CD4-positive, alpha-beta memory T cell (primary cell): ENCODE measurements at places on chromosomes 6 and 20.

DNA sequence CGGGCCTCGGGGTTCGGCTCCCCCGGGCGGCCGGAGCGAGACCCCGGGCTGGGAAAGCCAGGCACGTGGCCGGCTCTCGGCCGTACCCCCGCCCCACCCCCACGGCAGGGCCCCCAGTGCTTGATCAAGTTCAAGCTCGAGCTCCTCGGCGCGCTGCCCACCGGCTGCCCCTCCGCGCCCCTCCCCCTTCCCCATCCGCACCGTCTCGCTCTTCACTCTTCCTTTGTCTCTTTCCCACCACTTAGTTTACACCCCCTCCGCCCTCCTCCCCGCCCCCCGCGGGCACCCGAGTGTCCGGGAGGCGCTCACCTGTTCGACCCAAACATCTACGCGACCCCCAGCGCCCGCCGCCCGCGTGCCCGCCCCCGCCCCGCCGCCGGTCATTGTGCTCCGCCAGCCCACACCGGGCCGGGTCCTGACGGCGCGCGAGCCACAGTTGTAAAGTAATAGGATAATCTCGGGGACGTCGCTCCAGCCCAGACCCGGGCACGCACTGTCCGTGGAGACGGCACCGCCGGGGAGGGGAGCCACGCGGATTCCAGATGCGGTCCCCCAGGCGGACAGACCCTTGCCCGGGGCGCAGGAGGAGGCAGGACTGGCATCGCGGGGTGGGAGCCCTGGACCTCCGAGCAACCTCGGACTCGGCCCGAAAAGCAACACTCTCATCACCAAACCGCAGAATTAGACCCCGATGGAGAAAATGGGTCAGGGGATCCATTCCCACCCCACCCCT, 100.7 kb downstream of the NOL4L start:
- peak; percentile 26 for DNase-seq

DNA sequence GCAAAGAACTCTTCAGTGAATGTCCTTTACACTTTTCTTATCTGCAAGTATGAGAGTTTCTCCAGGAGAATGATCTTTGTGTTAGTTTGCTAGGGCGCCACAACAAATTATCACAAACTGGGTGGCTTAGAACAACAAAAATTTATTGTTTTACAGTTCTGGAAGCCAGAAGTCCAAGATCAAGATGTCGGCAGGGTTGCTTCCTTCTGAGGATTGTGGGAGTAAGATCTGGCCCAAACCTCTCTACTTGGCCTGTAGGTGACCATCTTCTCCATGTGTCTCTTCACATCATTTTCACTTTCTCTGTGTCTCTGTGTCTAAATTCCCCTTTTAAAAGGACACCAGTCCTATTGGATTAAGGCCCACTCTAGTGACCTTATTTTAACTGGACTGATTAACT, 103.0 kb downstream of the ADTRP start:
- DNase-seq: no peak

DNA sequence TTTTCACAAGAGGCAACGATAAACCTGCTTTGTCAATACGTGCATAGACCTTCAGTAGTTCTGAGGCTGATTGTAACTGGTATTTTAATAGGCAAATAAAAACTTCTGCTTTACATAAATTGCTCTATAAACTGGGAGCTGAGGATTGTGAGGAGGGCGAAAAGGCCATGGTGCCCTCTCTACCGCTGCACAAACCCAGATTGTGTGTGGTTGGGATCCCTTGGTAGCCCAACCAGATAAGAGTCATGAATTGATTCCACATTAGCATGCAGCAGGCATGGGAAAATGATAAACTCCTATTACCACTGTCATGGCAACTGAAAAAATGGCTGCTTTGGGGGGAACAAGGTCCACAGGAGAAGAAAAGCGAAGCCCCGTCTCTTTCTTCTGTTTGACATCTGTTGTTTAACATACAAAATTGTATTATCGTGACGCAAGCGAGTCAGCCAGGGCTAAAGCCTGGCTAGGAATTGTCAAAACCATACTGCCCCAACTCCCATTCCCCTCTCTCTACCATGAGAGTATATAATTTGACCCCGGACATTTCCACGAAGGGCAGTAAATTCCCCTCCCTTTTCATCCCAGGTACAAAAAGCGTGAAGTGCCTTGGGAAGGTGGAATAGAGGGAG, 157.8 kb upstream of the SALL4 start:
- no peak for DNase-seq

DNA sequence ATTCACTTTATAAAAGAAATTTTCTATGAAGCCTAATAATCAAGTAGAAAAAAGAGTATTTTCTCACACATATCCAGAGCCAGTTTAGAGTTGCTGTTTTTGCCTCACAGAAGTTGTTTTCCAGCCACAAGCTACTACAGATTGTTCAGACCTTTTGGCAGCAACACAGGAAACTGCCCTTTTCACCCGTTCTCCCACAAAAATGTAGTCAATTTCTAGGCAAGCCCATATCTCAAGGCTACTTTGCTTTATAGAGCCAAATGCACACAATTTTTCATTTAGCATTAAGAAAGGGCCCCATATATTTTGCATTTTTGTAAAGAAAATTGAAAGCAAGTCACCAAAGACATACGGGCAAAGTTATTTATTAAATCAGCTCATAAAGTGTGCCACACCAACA, 49.5 kb downstream of the EPB41L2 start:
- DNase-seq: no peak

DNA sequence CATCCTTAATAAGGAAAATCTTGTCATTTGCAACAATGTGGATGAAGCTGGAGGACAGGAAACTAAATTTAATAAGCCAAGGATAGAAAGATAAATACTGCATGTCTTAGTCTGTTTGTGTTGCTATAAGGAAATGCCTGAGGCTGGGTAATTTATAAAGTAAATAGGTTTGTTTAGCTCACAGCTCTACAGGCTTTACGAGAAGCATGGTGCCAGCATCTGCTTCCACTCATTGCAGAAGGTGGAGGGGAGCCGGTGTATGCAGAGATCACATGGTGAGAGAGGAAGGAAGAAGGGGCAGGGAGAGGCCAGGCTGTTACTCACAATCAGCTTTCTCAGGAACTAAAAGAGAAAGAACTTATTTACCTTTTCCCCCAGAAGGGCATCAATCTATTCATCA, 118.9 kb upstream of the SMLR1 start:
- DNase-seq: no peak

- no peak for DNase-seq
Observed at GRCh38 chr6:6386010-6386409, 65.5 kb upstream of the F13A1 start.

GRCh38 chr6:90154755-90155470, 141.7 kb downstream of the BACH2 start:
- no peak for DNase-seq

DNA sequence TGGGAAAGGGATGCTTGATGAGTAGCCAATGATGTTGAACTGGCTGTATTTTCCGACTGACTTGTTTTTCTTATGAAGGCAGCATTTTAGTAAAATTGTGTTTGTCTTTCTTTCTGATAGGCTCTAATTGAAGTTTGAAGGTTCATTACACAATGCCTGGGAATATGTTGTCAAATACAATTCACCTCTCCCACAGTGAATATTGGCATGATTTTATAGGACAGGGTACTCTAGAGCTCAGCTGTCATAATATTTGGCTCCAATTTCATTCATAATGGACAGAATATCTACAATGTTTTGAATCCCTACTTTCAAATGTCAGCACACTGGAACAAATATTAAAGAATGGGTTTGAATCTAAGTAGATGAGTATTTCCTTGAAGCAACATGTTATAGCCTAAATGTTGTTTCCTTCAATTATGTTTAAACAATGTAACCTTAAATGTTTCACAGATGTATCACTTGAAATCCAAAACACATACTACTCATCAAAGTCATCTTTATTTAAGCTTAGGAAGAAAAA, 81.4 kb downstream of the LAMA2 start:
- DNase-seq: no peak

DNA sequence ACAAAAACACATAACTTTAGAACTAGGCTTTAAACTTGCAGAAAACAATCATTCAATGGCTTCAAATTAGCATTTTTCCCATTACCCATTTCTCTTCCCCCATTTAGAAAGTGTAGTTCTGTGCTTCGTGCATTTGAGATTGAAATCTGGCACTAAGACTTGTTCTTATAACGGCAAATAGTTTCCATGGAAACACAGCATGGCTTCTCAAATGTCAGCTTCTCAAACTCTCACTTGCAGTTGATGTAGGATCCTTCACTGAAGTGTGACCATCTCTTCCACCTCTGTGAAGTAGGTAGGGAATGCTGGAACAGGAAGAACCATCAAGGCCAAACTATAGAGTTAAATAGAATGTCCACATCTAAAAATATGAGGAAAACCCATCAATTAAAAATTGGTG, 52.2 kb downstream of the MANEA start:
- DNase-seq: no peak

- DNase-seq: no peak
Observed at GRCh38 chr20:24163506-24163905, 174.9 kb upstream of the GGTLC1 start.

DNA sequence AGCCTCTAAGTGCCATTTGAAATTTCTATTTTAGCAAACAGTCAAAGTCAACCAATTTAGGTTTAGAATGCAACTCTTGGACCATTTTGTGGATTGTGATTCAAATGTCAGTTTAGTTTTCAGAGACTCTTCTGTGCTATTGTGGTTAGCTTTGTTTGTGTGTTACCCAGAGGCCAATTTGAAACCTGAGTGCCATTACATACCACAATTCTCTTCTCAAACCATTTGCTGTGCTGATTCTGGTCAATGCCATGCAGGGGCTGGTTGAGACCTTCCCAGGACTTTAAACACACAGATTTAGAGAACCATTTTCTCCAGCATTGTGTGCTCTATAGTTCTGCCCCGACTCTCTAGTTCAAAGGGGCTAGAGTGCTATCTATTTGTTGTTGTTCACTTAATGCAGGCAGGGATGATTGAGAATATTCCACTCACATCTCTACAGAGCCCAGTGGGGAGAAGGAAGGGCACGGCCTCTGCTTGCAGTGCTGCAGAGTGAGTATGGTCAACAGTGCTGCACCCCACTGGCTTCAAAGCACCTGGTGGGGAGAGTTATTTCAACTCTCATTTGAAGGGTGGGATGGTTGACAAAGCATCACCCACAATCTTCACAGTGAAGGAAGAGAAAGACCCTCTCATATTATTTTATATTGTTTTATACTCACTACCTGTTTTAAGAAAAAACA, 738.2 kb downstream of the COL12A1 start:
- no peak for DNase-seq

DNA sequence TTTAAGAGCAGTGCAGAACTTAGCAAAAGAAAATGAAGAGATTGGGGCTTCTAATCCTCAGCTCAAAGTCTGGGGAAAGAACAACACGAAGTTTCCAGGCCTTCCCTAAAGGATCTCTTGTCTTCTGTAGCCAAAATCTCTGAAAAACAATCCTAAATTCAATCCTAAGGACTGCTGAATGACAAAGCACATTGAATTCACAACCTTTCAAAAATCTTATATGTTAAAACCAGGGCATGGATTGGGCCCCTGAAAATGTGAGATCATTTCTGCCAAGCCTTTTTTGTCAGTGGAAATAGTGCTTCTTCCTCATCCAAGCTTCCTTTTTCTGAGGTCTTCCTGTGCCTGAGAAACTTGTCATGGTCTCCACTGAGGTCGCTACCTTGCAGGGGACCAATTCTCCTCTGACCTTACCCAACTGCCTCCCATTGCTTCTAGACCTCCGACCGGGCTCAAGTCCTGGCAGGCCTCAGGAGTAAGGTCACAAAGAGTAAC, 126.2 kb upstream of the ARID1B start:
- DNase-seq: no peak

- no peak for DNase-seq
Observed at GRCh38 chr6:113888956-113889630, 31.9 kb downstream of the MARCKS start.

GRCh38 chr6:3347826-3348225, 89.1 kb downstream of the PSMG4 start:
- no peak for DNase-seq

DNA sequence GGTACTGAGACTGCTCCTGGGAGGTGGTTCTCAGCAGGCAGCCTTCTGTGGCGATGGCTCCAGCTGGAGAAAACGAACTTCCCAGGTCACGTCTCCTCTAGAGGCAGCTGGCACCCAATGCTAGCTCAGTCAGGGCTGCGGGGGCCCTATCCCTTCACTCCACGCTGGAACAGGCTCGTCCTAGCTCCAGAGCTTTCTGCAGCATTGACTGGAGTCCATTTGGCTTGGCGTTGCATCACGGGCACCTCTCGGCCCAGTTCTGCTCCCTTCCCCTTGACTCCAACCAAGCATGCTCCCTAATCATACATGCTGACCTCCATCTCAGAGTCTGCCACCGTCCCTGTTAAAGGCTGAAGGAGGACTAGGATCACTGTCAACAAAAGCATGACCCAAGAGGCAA, 5.9 kb upstream of the IRF4 start:
- DNase-seq: no peak

GRCh38 chr6:33423777-33424176, 3.9 kb downstream of the SYNGAP1 start:
- DNase-seq: no peak

- no peak for DNase-seq
Observed at GRCh38 chr6:120219339-120219738, 869.8 kb upstream of the MAN1A1 start.

- DNase-seq: no peak
Observed at GRCh38 chr20:34922654-34923381, 32.8 kb downstream of the GSS start.

DNA sequence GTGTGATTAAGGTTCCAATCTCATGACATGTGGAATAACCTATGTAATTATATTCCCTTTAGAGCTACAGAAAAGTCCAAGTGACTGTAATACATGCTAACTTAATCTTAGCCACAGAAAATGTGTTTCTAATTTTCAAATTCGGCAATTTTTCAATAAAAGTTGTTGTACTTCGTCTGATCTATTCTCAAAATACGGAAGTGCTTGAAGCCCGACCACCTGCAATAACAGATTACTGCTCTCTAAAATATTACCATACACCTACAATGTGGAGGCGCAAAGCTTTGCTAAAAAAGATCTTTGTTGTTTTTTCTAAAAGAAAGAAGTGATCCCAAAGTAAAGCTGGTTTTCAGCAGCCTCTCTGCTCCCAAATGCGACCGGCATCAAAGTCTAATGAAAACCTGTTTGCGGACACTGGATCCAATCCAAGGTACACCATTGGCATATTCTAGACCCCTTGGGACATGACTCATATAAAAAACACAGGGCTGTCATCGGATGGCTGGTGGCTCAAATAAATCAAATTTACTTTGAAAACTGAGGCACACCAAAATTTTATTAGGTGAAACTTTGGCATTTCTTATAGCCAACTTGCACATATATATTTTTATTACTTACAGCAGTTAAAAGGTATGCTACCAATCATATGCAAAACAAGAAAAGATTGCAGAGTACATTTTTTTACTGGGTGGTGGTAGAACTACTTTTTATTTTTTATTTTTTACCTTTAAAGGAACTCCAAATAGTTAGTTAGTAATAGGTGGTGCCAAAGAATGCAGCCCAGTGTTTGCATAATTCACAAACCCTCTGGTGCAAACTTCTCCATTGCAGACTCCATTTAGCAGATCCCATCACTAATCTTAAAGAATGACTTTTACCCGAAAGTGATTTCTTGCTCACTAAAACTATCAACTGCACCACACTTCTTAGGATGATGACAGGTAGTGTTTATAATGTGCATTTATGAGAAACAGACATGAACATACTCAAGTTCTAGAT, 118.7 kb upstream of the TBX18 start:
- DNase-seq: no peak

- no peak for DNase-seq
Observed at GRCh38 chr20:63664143-63664851, 6.2 kb downstream of the RTEL1 start.

GRCh38 chr20:59750209-59750840, 146.0 kb downstream of the PHACTR3 start:
- DNase-seq: no peak
